ENCODE measurements at places on chromosomes 3 and 15.

DNA sequence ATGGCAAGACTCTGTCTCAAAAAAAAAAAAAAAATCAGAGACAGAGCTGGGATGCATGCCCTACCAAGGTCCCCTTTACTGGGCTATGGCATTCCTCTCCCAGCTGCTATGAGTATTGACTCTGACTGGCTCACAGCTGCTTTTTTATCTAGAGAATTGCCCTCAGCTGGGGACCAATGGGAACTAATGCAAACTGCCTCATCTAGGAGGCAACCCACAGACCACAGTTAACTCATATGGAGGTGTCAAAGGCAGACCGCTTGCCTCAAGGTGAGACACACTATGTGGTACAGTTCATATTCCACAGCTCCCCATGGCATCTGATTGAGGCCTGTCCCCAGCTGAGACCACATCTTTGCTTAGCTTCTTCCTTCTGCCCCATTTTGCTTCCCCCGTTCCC is 183.5 kb upstream of the EOMES start:
- DNase-seq: no peak
- H3K36me3 ChIP-seq: no peaks in the 10 kb centered on the region
- no peaks in the 10 kb centered on the region for H3K4me1 ChIP-seq
- no peaks in the 10 kb centered on the region for H3K27me3 ChIP-seq

GRCh38 chr15:80957976-80958375 is 31.6 kb downstream of the MESD start:
- H3K27ac ChIP-seq: no peak overlapping the region
- no peak for DNase-seq
- H3K4me3 ChIP-seq: no peak overlapping the region
- H3K36me3 ChIP-seq: peaks cover 4% of the 10 kb centered on the region

DNA sequence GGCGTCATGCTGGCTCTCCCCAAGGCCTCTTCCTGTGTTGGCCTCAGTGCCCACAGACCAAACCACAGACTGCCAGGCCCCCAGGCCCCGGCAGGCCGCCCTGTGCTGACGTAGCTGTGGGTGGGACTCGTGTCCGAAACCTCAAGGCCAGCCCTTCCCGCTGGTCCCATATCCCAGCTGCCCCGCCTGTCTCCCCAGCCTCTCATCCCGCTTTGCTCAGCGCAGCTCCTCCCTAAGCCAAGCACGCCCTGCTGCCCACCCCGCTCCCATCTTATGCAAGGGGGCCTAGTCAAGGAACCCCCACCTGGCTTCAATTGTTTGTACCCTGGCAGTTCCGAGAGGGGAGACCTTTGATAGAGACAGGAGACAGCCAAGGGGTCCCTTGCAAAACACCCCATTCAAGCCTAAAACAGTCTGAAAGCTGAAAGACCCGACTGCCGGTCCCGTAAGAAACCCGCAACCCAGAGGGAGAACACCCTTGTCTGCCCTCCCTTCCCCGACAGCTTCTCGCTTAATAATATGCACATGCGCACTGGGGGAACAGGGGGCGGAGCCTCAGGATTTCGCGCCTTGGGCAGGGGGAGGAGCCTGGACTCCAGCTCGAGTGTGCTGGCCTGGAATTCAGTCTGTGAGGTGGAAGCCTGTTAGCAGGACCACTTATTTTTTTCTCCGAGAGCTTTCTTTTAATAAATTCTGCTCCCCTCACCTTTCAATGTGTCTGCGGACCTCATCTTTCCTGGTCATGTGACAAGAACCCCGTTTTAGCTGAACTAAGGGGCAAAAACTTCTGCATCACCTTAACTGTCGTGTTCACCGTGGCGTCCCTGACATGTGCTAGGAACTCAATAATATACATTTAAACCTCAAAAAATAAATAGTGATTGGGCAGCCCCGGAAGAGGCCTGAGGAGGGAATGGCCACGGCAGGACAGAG is 17.2 kb downstream of the TNFAIP8L3 start:
- H3K36me3 ChIP-seq: no peaks in the 10 kb centered on the region
- H3K27ac ChIP-seq: no peak overlapping the region
- H3K4me3 ChIP-seq: no peak overlapping the region
- no peaks in the 10 kb centered on the region for H3K4me1 ChIP-seq
- H3K27me3 ChIP-seq: no peaks in the 10 kb centered on the region

- H3K36me3 ChIP-seq: no peaks in the 10 kb centered on the region
- H3K4me1 ChIP-seq: no peaks in the 10 kb centered on the region
- H3K27ac ChIP-seq: no peak overlapping the region
- H3K4me3 ChIP-seq: no peak overlapping the region
- no peak for DNase-seq
- no peaks in the 10 kb centered on the region for H3K27me3 ChIP-seq
These were observed 608.1 kb upstream of the UBE2E2 start for GRCh38 chr3:22594990-22595389.

DNA sequence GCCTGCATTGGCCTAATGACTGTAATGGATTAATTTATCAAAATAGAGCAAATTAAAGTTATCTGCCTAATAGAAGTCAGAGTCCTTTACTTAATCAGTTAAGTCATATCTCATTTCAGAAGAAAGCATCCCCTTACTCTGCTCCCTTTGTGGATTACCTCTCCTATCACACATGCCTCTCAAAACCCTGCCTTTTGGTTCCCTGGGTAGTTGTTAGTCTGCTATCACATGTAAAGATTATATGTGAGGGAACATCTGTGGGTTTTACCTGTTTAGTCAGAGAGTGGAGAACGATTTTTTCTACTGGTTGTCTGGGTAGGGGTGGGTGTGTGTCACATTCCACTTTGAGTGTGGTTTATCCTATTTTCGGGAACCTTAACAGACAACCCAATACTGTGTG is 16.4 kb downstream of the UBE2E2 start:
- no peak overlapping the region for H3K27ac ChIP-seq
- no peak overlapping the region for H3K4me3 ChIP-seq
- no peaks in the 10 kb centered on the region for H3K4me1 ChIP-seq
- no peaks in the 10 kb centered on the region for H3K27me3 ChIP-seq
- no peak for DNase-seq

GRCh38 chr3:186042036-186042435 is 66.9 kb downstream of the ETV5 start:
- no peaks in the 10 kb centered on the region for H3K4me1 ChIP-seq
- H3K36me3 ChIP-seq: no peaks in the 10 kb centered on the region
- no peaks in the 10 kb centered on the region for H3K27me3 ChIP-seq
- no peak for DNase-seq
- H3K27ac ChIP-seq: no peak overlapping the region
- H3K4me3 ChIP-seq: no peak overlapping the region

- no peak overlapping the region for H3K4me3 ChIP-seq
- H3K36me3 ChIP-seq: no peaks in the 10 kb centered on the region
These were observed 51.2 kb downstream of the GASK1A start for GRCh38 chr3:43030162-43030935.

Measured in trophoblast cell (in vitro differentiated cells and primary cell).